Inflammatory macrophage treated with lipopolysaccharide for 4 hours (primary cell): ENCODE measurements at places on chromosomes 5 and 9.

DNA sequence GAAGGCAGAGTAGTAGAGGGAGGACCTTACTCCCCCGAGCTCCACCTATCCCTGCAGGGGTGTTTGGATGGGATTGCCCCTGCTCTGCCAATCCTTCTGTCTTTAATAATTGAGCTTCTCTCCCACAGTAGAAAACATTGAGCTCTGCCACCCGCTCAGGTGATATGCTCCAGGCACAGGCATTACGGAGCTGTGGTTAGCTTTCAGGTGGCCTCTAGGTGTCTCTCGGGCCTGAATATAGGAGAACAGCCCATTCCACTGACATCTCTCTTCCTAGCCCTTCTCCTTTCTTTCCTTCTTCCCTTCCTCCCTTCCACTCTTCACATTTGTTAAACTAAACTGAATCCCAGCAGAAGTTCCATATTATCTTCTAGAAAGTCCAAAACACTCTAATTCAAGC is 203.4 kb downstream of the SYK start:
- no peak for DNase-seq

- peak; percentile 25 for DNase-seq
Observed at GRCh38 chr9:20611691-20612287, 10.5 kb downstream of the MLLT3 start.

- DNase-seq: no peak
Observed at GRCh38 chr5:142508591-142508990, 177.3 kb downstream of the FGF1 start.

DNA sequence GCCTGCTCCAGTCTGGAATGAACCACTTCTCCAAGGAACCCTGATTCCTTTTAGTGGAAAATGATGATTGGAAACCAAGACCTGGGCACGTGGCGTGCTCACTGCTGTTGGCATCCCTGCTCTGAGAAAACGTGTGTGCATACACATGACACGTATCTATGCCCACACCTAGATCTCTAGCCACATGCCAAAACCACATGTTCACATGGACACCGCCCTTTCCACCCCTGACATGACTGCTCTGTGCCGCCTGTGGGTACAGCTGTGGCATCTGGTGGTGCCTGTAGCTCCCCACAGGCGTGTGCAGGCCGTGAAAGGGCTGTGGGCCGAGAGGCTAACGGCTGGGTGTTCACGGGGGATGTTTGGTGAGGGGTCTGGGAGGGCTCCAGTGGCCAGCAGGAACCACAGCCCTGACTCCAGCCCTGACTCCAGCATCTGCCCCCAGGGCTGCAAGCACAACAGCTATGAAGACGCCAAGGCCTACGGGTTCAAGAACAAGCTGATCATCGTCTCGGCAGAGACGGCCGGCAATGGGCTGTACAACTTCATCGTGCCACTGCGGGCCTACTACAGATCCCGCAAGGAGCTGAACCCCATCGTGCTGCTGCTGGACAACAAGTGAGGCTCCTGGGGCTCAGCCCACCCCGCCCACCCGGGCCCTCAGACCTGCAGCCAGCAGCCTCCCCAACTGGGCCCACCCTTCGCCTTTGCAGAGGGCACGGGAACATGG is 75.1 kb downstream of the KCNT1 start:
- no peak for DNase-seq

DNA sequence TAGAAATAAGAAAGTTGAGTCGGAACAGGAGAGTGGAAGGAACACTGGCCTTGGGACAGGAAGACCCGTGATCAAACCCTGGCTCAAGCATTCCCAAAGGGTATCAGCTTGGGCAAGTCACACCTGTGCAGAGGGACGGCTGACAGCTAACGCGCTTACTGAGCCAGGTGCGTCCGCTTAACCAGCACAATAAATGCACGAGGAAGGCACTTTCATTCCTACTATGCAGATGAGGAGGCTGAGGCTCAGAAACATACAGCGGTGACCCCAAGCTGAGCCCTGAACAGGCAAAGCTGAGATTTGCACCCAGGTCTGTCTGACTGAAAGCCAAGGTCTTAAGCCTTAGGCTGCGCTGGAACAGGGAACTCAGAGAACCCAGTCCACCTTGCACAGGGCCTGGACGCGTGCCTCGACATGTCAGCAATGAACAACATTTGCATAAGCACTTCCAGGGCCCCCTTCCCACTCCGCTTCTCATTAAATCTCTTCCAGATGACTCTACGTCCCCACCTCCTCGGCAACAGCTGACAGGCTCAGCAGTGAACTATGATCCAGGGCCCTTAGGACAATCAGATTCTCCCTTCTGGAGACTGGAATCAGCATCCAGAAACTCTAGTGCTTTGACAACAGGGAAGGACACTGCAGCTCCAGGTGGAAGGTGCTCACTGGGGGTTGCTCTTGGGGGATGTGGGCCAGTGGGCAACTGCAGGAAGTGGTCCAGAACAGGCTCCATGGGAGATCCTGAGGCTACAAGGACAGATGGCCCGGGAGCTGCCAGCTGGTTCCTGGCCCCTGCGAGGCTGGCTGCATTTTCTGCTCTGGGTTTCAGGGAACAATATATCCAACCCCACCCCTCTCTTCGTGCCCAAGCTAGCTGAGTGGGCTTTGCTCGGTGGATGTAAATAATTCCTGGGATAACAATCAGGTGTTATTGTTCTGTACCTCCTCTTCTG is 35.2 kb downstream of the SH3PXD2B start:
- no peak for DNase-seq

DNA sequence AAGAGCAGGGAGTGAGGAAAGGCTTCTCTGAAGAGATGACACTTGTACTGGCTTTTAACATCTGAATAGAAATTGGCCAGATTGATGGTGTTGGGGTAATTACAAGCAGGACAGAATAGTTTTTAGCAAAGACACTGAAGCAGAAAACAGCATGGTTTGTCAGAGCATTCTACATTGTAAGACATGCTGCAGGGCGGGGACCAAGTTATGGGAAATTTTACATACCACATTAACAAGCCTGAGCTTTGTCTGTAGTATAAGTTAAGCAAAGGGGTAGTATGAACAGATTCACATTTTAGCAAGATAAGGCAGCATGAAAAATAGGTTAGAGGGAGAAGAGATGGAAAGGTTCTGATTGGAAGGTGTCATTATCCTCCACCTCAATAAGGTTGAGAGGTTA is 66.5 kb downstream of the JMY start:
- DNase-seq: no peak

GRCh38 chr9:132864691-132865090 is 13.4 kb downstream of the AK8 start:
- no peak for DNase-seq

DNA sequence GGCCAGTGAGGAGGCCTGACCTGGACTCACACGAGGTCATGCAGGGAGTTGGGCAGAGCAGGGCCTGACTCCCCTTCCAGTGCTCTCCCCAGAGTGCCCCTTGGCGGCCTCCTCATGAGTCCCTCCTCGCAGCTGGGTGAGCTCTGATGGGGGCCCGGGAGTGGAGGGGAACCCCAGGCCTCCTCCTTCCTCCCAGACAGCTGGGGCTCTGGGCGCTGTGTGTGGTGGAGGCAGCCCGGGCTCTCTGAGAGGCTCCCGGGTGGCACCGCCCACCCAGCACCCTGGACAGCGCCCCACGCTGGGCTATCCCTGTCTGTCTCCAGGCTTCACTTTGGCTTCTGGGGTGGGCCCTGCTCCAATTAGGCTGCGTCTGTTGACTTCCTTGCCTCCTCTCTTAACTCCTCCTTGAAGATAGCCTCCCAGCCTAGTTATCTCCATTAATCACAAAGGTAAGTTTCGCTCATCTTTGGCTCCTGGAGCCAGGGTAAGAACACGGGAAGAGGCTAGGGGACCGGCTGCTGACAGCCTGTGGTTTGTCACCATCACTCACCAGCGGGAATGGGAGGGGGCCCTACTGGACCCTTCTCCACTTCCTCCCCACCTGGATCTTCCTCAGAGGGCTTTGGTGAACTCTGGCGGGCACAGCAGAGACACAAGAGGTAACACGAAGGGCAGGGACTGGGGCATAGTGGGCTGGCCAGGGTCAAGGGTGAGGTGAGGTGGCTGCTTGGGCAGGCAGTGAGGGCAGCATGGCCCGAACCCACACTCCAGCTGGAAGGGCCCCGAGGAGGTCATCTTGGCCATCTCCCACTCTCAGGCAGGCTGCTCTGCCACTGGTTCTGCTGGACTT is 13.1 kb downstream of the PSD2 start:
- no peak for DNase-seq

DNA sequence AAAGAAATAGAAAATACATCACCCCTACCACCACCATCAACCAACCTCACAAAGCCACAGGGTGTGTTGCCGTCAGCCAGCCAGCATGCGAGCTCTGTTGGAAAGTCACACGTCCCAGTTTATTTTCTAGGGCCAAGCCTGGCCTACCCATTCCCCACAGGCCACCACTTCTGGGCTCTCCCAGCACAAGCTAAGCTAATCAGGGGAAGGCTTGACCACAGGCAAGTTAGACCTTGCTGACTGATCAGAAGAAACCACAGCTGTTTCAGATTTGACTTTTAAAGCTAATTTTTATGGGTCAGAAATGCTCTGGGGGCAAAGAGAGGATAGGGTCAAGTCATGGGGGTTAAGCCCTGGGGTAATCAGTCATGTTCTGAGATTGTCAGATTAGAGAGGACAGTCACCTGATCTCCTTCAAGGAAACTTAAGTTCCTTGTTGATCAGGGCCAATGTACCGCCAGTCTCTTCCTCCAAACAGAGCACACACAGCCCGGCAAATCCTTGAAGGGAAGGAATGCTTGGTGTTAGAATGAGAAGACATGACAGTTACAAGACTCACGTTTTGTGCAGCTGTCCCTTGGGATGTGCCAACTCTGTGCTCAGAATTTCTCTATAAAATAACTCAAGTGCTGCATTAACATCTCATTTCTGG is 7.6 kb downstream of the SHB start:
- DNase-seq: no peak

- DNase-seq: no peak
Observed at GRCh38 chr5:161851691-161852299, 3.9 kb downstream of the GABRA1 start.

DNA sequence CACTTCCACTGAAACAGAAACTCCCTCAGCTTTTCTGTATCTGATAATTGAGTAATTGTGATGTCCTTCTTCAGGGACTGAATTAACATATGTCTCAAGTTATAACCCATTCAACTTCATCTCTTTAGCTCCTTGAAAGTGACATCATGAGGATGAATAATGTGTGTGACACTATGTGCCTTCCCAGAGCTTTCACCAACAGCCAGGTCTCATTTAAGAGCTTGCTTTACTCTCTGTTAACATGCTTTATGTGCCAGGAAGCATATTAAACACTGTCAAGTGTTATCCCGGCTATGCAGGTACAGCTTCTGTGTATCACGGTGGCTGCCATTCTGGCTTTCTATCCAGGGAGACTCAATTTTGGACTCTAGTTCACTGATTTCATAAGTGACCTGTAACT is 799.9 kb downstream of the CDH12 start:
- no peak for DNase-seq

DNA sequence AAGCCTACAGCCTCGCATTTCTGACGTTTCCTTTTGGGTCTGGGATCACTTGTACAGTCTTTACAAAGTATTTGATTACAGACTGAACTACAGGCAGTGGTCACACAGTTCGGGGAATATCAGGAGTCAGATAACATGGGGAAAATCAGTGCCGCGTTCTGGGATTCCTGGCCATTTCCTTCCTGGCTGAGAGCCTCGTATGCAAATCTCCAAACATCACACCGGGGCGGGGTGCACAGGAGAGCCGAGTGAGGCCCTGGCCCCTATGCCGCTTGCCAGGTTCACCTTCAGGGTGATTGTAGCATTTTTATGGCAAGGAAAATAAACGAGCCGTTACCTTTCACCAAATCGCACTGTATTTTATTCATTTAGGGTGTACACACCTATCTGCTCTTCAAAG is 29.6 kb upstream of the SLC9A3 start:
- no peak for DNase-seq

GRCh38 chr9:98140503-98140902 is 21.5 kb upstream of the TRIM14 start:
- no peak for DNase-seq

- no peak for DNase-seq
Observed at GRCh38 chr5:10601246-10602030, 37.6 kb downstream of the ANKRD33B start.

DNA sequence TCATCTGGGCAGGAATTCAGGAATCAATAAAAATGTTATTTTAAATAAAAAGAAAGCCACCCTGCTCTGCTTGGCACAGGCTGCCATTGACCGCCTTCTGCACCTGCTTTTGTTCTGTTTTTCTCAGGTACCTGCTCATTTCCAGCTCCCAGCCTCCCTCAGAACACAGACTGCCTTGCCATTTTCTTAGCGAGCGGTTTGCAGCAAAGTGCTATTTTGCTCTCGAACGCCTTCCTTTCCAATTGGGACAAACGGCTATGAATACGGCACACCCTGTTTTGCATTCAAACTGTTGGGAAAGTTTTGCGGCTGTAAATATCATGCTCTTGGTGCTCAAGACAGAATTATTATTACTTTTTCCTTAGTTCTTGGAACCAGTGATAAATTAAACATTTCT is 25.1 kb upstream of the FCN1 start:
- DNase-seq: no peak

GRCh38 chr5:61023131-61023530 is 78.1 kb downstream of the NDUFAF2 start:
- no peak for DNase-seq

DNA sequence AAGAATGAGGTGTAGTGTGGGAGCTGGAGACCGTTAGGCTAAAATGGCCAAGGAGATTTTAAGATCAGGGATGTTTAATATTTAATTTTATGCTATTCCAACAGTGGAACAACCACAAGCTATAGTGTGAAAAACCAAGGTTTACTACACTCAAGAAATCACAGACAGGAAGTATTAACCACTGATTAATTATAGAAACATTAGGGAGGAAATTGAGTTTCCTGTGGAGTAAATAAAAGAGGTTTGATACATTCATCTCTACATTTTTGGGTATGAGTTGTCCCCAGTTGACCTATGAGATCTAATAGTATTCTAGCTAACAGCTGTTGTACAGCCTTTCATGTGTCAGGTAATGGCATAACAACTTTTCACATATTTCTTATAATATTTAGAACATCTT is 103.7 kb upstream of the MPDZ start:
- DNase-seq: no peak

- DNase-seq: no peak
Observed at GRCh38 chr9:23826120-23826629, at the start of gene ELAVL2. TSS of gene ELAVL2 (minus strand) at chr9:23826240. CDS start at chr9:23762234, 64,006 bp downstream.

DNA sequence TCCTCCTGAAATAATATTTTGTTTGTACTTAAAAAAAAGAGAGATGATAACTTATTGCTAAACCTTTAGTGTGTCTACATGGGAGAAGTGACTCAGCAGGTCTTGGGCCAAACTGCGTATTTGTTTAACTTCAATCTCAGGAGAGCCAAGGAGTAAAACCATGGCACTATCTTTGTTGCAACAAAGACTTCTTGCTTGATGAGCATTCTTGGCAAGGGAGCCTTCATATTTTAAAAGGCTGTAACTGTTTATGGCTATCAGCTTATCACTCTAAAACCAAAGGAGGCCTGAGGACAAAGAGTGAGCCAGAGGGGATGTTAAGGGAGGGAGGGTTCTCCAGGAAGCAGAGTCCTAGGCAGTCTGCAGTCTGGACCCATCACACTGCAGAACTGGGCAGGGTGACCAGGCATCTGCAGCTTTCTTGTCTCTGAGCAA is 216.2 kb upstream of the S1PR3 start:
- DNase-seq: no peak
